Stimulated activated CD8-positive, alpha-beta memory T cell treated with anti-CD3 and anti-CD28 coated beads, Interleukin-7, amount 100 ng/mL, for 1 hour (primary cell): ENCODE measurements at places on chromosomes 5 and 9.

DNA sequence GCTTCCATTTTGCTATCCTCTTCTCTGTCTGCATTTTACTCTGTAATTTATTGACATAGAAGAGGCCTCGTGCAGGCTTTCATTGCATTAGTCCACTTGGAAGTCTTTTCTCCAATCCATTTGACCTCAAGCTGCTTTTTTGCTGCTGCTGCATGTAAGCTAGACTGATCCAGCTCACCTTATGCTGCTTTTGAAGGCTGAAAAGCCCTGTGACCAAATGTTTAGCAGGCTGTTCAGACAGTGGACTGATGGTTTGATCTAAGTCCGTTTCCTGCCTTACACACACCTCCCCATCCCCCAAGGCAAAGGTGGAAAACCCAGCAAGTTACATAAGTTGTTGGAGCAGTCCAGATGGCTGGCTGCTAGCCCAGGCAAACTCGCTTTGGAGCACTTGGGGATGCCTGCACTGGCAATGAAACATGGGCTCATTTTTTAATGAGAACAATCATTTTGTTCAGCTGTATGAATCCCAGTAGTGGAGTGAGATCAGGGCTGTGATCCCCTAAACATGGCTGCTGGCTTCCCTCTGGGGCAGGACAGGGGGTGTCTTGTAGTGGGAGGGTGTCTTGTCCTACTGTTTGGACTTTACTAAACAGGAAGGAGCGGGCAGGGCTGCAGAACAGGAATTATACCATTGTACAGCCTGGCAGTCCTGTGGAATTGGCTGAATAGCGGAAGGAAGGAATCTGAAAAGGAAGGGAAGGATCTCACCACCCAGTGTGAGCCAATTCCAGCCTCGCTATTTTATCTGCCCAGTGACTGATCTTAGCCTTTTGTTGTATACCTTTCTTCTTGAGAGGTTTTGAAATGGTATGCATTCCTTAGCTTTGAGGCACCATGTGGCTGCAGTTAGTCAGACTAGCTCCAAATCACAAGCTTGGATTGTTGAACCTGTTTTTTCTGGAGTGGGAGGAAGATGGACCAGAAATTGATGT, 212.0 kb downstream of the ARHGAP26 start:
- DNase-seq, result no peak

DNA sequence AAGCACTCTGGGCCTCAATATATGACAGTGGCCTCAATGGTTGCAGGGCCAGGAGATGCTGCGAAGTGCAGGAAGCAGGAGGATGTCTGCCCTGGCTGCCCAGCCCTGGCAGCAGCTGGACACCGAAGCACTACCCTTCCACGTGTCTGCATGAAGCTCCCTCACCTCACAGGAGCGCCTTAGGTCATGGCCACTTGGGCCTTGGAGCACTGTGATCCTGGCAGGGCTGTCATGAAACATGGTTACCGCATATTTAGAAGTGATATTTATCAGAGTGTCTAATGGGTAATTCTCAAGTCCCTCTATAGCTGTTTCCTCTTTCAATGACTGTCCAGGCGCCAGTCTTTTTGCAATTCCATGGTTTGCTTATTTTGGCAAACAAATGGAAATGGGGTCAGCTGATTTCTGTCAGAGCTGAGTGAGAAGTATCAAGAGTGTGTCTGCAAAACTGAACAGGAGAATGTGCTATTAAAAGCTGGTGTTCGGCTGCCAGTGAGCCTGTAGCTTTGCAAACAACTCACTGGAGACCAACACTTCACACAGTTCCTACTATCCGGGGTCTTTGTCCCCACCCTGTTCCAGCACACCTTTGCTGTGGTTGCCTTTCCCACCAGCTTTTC, 285.9 kb downstream of the KIF4B start:
- no peak for DNase-seq

DNA sequence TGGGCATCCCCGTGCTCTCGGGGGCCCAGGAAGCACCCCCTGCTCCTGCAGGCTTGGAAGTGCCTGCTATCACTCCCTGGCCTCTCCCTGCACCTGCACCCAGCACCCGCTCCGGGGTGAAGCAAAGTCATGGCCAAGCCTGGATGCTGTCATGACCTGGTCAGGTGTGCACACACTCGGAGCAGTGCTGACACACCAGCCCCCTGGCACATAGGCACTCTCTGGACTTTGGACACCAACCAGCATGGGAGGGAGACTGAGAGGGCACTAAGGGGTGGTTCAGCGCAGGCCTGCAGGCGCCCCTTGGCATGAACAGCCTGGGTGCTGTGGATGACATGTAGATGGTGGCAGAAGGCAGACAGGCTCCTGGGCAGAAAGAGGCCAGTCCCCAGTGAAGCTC, 158.6 kb downstream of the GHR start:
- DNase-seq, result no peak

DNA sequence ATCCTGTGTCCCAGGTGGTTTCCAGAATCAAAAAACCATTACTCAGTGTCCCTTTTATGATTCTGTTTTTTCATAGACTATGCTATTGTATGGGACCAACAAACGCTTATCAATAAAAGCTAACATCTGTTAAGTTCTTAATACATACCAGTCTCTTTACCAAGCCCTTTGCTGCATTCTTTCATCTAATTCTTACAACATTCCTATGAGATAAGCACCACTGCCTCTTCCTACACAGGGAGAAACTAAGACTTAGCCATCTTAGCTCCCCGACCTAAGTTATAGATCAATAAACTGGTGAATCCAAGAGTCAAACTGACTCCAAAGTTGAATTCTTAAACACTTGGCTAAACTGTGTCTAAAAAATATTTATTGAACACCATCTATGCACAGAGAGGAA, 26.6 kb downstream of the DRD1 start:
- DNase-seq, result no peak

- DNase-seq, result no peak
Measured at GRCh38 chr9:68949271-68950000, 64.5 kb downstream of the PRKACG start.
